ENCODE measurements at places on chromosomes 1 and 21.

DNA sequence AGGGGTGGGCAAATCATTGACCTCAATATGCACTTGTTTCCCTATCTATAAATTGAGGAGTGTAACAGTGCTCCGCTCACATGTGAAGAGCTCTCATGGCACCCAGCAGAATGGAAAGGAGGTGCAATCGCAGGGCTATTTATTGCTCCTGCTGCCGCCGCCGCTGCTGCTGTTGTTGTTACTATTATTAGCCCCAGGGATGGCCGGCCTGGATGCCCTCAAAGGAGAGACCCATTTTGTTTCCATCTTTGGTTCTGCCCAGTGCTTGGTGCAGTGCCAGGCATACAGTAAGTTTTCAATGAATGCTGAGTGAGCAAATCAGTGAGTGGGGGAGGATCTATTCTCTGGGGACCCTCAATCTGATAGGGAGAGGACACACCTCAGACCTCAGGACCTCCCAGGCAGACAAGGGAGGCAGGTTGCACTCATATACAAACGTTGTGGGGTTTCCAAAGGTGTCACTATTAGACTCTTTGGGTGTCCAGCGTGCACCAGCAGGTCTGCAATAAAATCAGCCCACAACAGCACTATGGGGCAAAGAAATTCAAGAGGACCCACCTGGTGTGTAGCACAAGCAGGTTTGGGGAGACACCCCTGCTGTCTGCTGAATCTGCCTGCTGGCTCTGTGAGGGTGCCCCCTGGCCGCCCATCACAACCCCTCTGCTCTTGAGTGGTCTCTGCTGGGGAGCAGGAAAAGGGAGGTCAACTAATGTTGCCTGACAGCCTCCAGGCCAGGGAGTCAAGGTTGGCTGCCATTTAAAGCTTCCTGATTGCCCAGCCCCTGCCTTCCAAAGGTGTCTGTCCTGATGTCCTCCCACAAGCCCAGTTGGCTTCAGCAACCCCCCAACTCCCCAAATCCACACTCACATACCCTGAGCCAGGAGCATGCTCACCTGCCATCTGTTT, 136.3 kb downstream of the ACTL8 start:
- DNase-seq, result no peak

GRCh38 chr1:228308085-228308601, 98.5 kb downstream of the TRIM11 start:
- DNase-seq, result no peak

GRCh38 chr1:29641921-29642320, 405.6 kb downstream of the PTPRU start:
- no peak for DNase-seq

- no peak for DNase-seq
These were observed 70.7 kb downstream of the ACBD6 start for GRCh38 chr1:180431683-180432082.

DNA sequence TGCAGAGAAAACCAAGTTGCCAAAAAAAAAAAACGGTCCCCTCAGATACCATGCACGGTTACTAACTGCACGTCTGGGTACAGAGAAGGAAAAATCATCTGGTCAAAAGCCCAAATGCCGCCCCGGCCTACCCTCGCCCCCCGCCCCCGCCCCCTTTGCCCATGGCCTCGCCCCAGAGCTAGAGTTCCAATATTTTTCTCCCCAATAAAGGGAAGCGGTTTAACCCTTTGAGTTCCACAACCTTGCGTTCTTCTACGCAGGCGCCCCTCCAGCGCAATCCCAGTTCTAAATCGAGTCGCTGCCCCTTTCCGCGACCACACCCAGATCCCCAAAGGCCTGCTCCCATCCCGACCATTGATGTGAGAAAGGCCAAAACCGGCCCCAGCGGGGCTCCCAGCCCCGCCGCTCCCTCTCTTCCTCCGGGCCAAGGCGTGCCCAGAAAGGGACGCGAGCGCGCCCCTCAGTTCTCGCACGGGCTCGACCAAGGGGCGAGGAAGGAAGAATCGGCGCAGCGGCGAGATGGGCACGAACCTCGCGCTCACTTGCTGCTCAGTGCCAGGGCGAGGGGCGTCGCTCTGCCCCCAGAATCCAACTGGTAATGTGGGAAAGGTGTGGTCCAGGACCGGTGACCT, 797 bp downstream of the WDR47 start:
- DNase-seq, result no peak

DNA sequence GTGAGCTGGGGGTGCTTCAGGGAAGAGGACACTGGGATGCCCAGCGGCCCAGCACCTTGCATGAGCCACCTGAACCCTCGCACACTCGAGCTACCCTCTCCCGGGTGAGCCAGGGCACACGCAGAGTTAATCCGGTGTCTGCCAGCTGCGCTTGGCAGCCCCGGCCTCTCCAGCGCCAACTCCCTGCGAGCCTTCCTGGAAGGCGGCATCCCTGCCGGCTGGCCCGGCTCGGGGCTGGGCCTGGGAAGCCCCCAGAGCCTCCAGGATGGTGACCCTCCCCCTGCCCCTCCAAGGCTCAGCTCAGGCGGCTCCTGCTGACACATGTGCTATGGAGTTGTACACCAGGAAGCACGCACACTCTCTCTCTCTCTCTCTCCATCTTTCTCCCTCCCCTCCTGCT, 48.7 kb downstream of the RAP1GAP start:
- no peak for DNase-seq

- DNase-seq, result no peak
These were observed 31.6 kb downstream of the CAPZB start for GRCh38 chr1:19453741-19454201.

DNA sequence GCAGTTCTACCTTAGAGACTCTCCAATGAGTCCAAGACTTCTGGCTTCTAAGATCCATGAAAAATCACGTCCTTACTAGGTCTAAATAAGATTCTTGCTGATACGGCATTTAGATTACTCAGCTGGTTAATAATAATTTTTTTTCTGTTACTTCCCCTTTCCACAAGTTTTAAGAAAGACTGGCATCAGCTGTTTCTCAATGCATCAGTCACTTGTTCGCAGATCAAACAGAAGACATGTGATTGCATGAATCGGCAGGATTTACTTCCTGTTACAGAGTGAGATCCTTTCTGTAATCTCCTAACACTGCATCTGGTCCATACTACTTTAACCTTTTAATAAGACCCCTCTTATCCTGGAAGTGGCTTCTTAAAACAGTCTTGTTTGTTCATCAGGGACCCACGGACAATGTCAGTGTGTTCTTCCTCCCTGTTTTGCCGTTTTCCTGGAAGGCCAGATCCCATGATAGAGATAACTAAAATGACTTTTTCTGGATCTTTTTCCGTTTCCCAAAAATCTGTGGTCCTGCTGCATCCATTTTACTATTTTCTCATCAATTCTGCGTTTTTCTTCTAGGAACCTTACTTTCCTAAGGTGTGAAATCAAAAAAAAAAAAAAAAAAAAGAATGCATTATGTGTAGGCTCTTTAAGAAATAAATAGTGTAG, 6.1 kb downstream of the NPL start:
- DNase-seq, result no peak

GRCh38 chr1:150578272-150579109, 919 bp downstream of the MCL1 start:
- DNase-seq, result no peak

- no peak for DNase-seq
These were observed 609 bp downstream of the PIGK start for GRCh38 chr1:77218477-77219165.

GRCh38 chr1:51439053-51439452, 80.0 kb downstream of the EPS15 start:
- no peak for DNase-seq

DNA sequence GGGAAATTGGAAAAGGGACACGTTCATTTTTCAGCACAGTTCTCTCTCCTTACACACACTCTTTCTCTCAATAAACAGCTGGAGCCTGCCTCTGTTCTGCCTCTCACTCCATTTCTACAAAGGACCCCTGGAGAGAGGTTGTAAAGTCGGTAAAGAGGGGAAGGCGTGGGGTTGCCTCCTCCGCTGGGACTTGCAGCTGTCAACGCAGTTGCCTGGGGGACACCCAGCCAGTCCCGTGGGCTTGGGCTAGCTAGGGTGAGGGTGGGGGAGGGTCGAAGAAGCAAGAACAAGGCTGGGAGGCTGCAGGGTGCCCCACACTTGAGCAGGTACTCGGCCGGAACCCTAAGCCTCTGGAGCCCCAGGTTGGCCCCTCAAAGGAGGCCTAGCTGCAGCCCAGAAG, 27.6 kb downstream of the C1orf216 start:
- DNase-seq, result no peak

DNA sequence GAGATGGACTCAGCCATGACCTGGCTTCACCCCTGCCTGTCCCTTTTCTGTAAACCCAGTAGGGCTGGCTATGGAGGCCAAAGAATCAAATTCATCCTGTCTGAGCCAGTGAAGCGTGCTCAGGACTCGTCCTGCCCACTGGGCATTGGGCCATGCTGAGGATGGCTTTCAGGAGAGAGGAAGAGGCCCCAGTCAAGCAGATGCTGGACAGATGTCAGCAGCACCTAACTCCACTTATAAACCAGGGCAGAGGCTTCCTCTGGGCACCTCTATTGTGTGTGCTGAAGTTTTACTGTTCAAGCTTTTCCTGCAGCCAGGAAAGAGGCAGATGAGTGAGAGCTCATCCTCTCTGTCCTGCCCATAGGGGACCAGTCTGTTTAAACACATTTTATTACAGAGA, 97.4 kb upstream of the GCLM start:
- DNase-seq, result no peak

GRCh38 chr1:218275823-218276222, 9.3 kb upstream of the RRP15 start:
- no peak for DNase-seq

- no peak for DNase-seq
These were observed 25.5 kb upstream of the TMEM51 start for GRCh38 chr1:15128077-15128476.

- DNase-seq, result no peak
These were observed 8.4 kb upstream of the PM20D1 start for GRCh38 chr1:205858141-205858961.

- DNase-seq, result no peak
These were observed 8.9 kb downstream of the BSND start for GRCh38 chr1:55007625-55008024.

- no peak for DNase-seq
These were observed 21.5 kb downstream of the PDPN start for GRCh38 chr1:13605159-13605558.

DNA sequence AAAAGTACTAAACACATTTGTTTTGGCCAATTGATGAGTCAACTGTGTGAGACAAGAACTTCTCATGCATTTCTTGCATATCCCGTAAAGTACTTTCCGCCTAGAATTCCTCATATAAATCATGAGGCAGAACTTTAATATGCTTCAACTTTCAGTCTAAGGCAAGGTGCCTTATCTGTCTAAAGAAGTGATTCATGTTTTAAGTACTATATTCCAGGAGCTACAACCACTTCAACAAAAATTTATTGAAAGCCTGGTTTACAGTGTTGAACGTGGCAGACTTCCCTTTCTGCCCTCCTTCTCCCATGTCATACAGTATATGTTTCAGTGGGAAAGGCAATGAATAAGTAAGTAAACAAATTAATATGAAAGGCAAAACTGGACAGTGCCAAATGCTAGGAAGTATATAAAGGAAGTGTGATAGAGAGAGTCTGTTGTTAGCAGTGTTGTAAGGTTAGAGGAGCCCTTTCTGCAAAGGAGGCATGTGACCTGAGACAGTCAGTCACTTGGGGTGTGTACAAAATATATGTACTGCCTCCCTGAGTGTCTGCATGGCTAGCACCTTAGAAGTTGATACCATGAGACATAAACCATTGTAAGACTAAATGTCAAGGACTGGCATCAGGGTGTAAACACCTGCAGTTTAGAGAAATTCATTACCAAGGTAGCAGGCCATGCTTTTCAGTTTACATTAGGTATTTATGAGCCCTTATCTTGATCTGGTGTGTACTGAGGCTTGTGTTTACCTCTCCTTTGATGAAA, 362.2 kb downstream of the SRGAP2C start:
- no peak for DNase-seq

DNA sequence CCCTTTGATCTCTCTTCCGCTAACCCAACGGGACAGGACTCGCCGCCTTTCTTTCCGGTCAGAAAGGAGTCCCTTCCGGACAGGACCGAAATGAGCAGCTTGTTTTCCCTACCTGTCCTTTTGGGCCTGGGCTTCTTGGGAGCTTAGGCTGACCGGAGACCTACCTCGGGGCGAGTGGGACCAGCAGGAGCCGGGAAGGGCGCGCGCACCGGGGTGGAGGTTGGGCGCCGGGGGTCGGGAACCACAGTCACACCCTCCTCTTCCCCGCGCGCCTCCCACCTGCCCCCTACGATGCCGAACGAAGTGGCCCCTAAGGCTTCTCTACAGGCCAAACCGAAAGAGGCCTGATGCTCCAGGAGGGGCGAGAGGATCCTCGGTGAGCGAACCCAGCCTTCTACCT, 95.2 kb downstream of the PRKAB2 start:
- DNase-seq, result no peak

DNA sequence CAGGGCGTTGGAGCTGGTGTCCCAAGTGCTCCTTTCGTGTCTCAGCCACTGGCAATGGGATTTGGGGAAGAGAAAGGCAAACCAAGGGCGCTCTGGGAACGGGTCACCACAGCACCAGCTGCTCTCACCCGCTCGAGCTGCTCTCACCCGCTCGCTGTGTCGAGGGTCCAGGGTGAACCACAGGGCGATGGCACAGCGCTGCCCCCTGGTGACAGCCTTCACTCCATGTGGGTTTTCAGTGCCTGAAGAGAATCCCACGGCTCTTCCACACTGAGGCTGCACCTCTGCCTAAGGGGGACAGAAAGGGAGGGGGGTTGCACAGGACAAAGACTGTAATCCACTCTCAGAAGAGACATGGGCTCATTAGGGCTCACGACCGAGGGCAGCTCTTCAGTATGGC, 7.1 kb upstream of the CLDN19 start:
- no peak for DNase-seq

DNA sequence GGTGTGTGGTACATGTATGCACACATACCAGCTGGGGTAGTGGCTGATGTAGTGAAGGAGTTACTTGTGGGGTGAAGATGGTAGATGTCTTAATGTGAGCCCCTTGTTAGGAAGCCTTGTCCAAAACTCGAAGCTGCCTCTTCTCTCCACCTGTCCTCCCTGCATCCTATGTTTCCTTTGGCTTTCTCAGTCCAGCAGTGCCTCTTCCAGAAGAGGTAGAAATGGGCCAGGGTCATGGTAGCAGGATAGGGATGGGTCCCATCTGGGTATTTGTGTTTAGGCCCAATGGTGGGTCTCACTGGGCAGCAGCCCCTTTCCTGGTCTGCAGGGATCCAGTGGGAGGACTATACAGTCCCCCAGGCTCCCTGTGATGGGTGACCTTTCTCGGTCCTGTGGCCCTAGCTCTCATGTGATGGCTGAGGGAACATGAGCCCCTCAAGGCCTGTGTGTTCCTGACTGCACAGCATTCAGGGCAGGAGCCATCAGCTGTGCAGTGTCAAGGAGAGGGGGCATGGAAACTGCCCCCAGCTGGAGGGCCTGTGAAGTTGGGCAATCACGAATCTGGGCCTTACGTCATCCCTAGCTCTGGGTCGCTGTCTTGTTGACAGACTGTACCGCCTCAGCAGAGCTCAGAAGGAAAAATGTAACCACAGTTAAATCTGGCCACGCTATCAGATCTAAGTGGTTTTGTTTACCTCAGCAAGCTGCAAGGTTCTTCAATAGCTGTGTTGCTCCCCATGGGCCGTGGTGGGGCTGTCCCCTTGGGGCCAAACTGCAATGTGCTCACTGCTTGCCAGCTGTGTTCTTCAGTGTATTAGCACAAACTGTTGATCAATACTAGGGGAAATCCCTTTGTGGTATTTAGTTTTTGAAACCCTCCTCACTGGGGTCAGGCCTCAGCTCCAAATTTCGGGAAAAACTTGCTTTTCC, 82.7 kb downstream of the NOS1AP start:
- no peak for DNase-seq

Measured in NCI-H1048 (cell line).